Stimulated activated CD4-positive, alpha-beta T cell treated with anti-CD3 and anti-CD28 coated beads, Interleukin-15, amount 100 ng/mL, for 1 hour (primary cell): ENCODE measurements at places on chromosomes 5 and 9.

- DNase-seq = no peak
Observed at GRCh38 chr5:59790376-59790775, 103.2 kb downstream of the PDE4D start.

DNA sequence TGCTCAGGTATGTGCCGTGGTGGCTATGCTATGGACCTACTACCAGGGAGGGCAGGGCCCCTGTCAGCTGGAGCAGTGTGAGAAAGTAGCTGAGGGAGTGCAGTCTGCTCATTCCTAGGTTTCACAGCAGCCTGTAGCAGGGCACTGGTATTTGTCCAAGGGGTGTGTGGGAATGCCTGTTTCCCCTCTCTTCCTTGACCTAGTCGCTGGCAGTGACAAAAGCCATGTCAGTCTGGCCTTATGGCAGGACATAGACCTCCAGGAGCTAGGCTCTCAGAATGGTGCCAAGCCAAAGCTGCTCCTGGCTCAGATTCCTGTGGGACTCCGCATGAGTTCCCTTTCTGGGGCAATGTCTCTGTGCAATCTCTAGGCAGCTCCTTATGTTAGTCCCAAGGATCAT lies 253.9 kb upstream of the TYRP1 start:
- DNase-seq = no peak

DNA sequence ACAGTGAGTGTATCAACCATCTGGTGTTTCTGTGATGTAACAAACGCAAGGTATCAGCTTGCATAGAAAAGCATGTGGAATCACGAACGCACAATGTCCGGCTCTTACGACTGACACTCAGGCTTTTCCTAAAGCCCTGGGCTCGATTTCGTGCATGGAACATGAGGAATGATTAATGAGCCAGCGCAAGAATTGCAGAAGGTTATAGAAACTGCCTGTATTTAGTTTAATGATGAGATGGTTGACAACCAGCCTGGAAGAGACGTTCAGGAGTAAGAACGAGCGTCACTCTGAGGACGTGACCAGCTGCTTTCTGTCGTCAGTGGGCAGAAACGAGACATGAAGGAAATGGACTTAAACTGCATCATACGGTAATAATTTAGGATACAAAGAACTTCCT lies 497.6 kb downstream of the IRX1 start:
- no peak for DNase-seq

GRCh38 chr5:175855041-175855720 lies 16.2 kb upstream of the CPLX2 start:
- DNase-seq = no peak

DNA sequence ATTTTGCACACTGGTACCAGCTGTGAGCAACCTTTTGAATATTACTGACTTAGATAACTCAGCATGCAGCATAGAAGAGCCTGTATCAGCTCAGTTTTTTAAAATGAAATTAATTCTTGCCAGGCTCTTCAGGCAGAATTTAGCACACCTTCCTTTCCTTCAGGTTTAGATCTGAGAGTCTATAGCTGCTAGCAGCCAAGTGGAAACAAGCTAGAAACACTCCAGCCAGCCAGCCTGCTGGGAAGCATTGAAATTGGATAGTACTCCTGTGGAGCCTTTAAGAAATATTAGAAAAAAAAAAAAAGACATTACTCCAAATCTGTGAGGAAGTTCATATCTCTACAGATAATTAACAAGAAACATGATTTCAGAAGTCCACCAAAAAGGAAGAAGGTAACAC lies 812.2 kb downstream of the DTWD2 start:
- no peak for DNase-seq

DNA sequence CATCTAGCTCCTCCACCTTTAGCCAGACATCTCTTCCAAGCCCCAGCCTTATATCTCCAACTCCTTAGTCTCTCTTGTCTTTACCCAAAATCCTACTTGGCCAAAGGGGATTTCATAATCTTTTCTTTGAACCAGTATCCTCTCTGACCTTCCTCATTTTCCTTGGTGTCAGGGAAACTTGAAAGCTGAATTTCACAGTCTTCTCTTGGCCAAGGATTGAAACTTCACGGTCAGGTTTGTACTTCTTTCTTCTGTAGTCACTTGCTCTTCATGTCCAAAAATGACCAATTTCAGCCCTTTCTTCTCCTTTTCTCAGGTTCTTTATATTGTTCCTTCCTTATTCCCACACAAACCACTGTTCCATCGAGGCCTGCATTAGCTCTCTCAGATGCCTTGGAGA lies 473.7 kb upstream of the KLF4 start:
- DNase-seq = no peak

DNA sequence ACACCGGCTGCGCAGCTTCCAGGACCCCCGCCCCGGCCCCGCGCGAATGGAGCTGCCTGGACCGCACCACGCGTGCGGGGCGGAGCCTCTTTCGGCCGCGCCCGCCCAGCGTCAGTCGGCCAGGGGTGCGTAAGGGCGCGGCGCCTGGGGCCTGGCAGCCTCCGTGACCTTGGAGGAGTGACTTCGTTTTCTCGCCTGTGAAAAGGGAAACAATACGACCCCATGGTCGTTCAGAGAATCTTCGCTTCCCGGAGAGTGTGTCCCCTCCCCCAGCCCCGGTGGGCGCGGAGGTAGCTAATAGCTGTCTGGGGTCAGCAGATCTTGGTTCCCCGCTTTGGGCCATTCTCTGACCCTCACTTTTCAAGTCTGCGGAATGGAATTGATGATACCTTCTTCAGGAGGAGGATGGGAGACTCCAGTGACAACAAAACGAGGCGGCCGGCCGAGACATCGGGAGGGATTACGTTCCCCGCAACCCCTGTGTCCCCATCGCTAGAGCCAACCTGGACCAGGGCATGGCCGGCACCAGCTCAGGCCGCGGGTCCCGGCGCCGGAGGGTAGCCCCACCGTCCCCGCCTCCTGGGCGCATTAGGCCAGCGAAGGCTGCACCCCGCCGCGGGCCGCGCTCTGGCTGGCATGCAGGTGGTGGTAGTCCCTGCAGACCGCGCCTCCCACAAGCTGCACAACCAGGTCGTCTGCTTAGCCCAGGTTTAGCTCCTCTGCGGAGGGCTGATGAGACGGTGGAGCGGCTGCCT lies 5.5 kb upstream of the CDHR2 start:
- DNase-seq = peak; percentile 50

GRCh38 chr5:141821430-141821925 lies 56.7 kb downstream of the PCDH1 start:
- DNase-seq = no peak

- no peak for DNase-seq
Observed at GRCh38 chr5:112372543-112372942, 46.5 kb downstream of the EPB41L4A start.

- DNase-seq = no peak
Observed at GRCh38 chr9:589723-590122, 251.8 kb upstream of the DMRT1 start.

- DNase-seq = no peak
Observed at GRCh38 chr5:178740921-178741320, 10.5 kb upstream of the ZNF354A start.

- no peak for DNase-seq
Observed at GRCh38 chr5:134090522-134090921, 24.0 kb upstream of the TCF7 start.

GRCh38 chr5:1541702-1542400 lies 18.1 kb upstream of the LPCAT1 start:
- DNase-seq = no peak

DNA sequence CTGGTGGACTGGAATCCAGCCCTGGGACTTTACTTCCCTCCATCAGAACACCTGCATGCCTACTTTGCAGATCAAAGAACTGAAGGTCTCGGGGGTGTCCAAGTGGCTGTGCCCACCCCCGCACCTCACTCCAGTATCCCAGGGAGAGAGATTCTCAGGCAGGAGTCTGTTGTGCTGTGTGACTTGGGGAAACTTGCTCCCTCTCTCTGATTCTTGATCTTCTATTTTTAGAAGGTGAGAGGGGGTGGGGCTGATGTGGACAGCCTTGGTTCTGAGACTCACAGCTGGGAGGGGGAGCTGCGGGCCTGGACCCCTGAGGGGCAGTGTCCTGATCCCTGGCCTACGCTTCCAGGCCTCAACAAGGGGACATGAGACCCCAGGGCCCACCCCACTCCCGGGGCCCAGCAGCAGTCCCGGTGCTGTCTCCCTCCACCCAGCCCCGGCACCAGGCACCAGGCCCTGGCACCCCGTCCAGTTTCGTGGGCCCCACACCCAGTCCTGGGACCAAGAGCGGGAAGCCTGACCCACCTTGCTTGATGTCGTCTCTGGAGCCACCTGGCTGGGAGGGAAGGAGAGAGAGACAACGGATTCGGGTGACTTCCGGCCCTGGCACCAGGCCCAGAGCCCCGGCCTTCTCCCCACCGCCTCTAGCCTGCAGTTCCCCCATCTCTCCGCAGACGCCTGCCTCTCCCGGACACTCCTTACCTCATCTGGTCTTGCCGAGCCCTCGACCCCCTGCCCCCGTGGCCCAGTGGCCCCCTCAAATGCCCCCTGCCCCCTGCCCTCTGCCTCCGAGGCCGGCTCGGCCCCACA lies 74.0 kb upstream of the SPTLC1 start:
- DNase-seq = no peak

- no peak for DNase-seq
Observed at GRCh38 chr5:149583394-149583793, 2.1 kb downstream of the ARHGEF37 start.

DNA sequence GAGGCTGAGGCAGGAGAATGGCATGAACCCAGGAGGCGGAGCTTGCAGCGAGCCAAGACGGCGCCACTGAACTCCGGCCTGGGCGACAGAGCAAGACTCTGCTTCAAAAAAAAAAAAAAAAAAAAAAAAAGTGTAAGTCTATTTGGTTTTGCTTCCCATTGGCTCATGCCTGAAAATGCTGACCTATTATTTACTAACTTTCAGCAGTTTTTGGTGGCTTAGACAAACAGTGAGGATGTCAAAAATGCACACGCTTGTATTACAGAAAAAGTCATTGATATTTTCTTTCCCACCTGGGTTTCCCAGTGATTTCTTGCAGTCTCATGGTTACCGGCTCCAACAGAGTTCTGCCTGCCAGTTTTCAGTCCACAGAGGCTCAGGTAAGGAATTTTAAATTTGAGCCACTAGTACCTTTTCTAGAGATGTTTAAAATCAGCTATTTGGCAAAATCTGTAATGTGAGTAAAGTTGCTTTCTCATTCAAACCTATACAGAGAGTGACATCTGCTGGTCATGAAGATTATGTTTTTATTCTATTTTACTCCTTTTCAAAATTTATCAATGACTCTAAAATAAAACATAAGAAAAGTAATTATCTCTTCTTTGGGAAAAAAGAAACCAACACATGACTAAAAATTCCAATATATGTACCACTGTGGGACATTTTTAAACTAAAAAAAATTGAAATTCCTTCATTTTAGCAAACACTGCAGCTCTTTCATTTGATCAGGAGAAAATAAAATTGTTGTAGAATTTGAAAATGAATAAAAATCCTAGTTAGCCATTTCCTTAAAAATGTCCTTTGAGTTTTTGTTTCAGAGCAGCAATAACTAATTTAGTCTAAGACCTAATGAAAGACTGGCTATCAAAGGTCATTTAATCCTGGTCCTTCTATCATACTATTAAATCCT lies 8.8 kb downstream of the FAM200C start:
- DNase-seq = no peak

DNA sequence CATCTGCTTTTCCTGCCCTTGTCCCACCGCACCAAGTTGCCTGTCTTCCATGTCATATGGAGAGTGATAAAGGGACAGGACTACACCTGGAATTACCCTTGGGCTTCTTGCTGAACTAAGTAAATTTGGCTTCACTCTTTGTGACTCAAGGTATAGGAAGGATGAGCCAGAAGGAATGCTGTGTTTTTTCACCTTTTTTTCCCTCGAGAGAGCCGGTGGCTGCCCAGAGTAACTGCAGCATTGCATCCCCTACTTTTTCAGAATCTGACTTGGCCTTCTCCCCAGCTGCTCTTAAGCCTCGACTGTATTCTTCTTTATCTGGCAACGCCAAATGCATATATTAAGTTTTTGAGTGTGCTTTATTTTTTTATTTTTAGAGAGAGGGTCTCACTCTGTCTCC lies 38.4 kb downstream of the RCL1 start:
- DNase-seq = no peak

- no peak for DNase-seq
Observed at GRCh38 chr5:180875860-180876426, 14.9 kb upstream of the ZFP62 start.

- no peak for DNase-seq
Observed at GRCh38 chr5:64074533-64074932, 91.1 kb upstream of the RNF180 start.

- no peak for DNase-seq
Observed at GRCh38 chr5:170380361-170380951, 8.7 kb downstream of the KCNMB1 start.

DNA sequence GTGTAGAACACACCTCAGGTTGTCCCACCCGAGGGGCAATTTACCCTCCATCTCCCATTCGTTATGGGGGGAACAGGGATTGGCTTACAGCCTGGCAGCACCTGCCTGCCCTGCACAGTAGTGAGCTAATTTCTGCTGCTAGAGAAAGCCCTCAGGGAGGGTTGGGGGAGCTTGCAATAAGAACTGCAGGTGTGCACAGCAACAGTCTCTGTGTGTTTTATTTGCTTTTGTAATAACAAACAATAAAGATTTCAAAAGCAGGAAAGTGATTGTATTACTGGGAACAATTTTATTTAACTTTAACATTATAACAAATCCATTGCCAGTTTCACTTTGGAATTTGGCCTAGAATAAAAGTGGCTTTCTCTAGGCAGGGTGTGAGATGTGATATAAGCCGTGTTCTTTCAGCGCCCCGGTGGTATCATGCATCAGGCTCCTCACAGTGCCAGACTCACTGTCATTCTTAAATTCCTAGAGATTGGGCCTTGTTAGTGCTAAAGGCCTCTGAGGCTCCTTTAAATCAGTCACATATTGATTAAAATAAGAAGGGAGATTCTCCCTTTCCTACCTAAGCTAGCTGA lies 81.1 kb downstream of the RMI1 start:
- no peak for DNase-seq

- no peak for DNase-seq
Observed at GRCh38 chr5:171311322-171312077, 2.5 kb downstream of the TLX3 start.

- DNase-seq = no peak
Observed at GRCh38 chr5:113778147-113778546, 264.7 kb downstream of the YTHDC2 start.

DNA sequence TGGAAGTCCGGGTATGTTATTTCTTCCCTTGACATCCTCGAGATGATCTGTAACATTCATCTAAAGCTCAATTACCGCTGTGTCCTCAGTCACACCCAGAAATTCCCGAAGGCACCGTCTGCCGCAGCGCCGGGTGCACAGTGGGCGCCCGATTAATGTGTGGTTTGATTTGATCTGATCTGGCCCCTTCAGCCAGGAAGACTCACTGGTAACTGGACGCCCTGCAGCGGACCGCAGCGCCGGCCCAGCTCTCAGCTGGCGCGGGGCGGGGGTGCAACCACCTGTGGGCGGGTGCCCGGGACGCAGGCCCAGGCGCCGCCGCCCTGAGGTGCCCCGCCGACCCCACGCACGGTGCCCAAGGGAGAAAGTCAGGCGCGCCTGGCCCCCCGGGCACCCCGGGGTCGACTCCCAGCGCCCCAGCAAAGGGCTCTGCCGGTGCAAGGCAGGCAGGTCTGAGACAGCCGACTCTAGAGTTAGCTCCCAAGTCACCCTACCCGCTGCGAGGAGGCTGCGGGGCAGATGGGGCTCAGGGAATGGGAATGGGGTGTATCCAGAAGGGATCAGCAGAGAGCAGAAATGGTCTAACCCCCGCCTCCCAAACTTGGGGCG lies 1.7 kb downstream of the EPB41L4B start:
- no peak for DNase-seq
